Stimulated activated CD8-positive, alpha-beta memory T cell treated with anti-CD3 and anti-CD28 coated beads, Interleukin-7, amount 100 ng/mL, for 4 hours (primary cell): ENCODE measurements at places on chromosomes 7 and 10.

DNA sequence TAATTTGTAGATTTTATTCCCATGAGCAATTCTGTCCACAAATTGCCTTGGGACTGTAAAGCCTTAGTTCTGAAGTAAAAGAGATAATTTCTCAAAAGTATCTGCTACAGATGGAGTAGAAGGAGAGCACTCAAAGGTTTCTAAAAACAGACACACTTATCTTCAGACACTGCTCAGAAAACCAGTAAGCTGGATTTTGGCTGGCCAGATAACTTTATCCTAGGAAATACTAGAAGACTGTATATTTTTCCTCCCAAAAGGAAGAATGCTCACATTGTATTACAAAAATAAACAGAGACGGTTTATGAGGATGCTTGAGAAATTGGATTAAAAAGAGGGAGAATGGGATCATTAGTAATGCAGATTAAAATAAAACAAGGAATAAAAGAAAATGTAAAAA lies 178.0 kb upstream of the IGFBP3 start:
- DNase-seq, result no peak

- no peak for DNase-seq
These were observed 337.1 kb downstream of the BMPER start for GRCh38 chr7:34242391-34242790.

- DNase-seq, result no peak
These were observed 62.0 kb upstream of the NRBF2 start for GRCh38 chr10:63071145-63071544.

DNA sequence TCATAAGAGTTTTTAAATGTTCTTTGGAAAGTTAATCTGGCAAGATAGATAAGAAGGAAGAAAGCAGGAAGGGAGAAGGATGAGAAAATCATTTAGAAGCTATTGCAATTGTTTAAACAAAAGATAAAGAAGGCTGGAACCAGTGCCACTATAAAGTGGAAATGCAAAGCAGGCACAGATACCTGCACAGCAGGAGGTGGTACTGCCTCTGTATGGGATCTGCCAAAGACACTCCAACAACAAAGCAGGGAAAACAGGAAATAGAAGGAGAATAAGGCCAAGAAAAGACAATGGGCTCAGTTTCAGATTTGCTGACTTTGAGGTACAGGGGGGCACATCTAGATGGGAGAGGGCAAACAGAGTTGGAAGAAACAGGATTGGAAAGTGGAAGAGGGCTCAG lies 138.6 kb downstream of the PPP1R17 start:
- no peak for DNase-seq

DNA sequence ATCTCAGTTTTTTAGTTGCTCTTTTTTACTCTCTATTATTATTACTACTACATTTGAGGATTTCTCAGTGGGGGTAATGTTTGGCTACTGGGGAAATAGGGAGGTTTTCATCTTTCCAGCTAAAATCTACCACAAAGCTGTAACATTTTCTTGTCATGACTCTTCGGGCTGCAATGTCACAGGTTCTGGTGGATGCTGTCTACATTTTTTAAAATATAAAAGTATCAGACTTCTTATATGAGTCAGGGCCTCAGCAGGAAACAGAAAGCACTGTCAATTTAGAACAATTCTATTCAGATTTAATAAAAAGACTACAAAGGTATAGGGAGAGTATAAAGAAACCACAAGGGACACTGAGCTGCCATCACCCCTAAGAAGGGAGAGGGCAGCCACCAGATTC lies 61.6 kb downstream of the DNAJC12 start:
- DNase-seq, result no peak

DNA sequence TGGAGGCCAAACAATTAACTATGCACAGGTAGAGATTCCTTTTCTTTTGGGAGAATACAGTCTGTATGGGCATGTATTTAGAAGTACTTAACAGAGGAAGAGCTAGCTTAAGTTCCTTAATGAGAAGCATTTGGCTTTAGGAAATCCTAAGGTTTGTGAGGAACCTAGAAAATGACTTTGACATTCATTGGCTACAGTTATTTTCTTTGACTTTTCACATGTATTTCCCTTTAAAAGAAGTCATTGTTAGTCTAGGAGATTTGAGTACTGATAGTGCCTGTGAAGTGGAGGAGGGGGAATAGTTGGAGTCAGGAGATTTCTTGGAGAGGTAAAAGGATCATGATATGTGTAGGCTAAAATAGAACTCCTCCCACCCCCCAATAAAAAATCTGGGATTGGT lies 3.6 kb downstream of the HELLS start:
- DNase-seq, result no peak

DNA sequence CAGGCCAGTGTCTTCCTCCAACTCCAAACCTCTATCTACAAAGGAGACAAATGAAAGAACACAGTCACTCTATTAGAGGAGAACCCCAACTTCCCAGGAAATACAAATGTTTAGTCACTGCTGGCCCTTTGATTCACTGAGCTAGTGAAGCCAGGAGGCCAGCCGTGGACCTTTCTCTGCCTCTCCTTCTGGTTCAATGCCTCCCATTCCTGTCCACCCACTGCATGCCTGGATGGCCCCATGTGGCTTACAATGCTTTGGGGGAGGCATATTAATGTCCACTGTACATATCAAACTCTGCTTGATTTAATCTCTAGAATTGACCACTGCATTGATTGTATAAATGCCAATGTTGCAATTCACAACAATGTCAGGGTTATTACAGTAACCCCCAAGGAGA lies 687.3 kb downstream of the KCNMA1 start:
- DNase-seq, result no peak

DNA sequence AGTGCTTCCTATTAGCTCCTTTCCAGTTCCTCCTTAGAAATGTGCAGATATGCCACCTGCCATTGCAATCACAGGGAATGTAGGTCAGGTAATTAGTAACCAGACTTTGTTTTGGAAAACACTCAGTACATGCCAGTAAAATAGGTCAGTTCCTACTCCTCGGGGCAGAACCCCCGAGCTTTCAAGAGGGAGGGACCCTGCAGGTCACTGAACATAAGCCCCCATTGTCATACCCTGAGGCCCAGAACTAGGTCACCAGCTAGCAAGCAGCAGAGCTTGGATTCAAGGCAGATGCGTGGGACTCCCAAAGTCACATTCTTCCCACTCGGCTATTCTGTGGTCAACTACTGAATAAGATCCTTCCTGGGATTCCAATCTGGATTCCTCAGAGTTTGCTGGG lies 104.8 kb downstream of the PPP1R3C start:
- no peak for DNase-seq

GRCh38 chr7:99623091-99623693 lies 6.4 kb downstream of the ZSCAN25 start:
- DNase-seq, result no peak

- DNase-seq, result no peak
These were observed 89.5 kb downstream of the FRMD4A start for GRCh38 chr10:14241196-14241595.

DNA sequence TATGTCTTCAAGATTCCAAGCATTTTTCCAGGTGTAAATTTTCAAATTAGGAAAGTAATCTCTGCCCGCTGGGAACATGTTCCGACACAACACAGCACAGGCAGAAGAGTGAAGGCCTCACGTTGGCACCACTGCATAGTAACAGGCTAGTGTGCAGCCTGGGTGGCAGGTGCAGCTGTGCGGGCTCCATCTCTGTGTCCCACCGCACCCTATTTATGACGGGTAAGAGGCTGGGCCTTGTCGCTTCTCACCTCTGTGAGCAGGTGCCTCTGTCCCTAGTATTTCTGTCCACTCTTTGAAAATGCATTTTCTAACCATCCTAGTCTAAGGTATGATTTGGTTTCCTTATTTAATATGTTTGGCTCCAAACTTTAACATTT lies 24.1 kb downstream of the VIPR2 start:
- DNase-seq, result no peak
